Suprapubic skin (tissue), 4 donors: ENCODE measurements at places on chromosomes 3 and 15.

DNA sequence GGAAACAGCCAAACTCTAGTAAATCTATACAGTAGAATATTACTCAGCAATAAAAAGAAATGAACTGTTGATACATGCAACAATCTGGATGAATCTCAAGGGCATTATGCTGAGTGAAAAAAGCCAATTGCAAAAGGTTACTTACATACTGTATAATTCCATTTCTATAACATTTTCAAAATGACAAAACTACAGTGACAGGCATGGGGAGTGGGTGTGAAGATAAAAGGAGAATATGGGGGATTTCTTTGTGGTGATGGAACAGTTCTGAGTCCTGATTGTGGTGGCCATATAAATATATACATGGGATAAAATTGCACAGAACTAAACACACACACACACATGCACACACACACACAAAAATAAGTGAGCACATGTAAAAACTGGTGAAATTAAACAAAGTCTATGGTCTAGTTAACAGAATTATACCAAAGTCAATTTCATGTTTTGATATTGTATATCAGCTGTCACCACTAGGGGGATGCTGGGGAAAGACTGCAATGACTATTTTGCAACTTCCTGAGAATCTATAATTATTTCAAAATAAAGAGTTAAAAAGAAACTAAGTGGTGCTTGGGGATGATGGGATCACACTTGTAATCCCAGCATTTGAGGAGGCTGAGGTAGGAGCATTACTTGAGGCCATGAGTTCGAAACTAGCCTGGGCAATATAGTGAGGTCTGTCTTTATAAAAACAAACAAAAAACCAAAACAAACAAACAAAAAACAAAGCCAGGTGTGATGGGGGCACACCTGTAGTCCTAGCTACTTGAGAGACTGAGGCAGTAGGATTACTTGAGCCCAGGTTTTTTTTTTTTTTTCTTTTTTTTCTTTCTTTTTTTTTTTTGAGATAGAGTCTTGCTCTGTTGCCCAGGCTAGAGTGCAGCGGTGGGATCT is 66.0 kb downstream of the SPTSSB start:
- DNase-seq: no peak

DNA sequence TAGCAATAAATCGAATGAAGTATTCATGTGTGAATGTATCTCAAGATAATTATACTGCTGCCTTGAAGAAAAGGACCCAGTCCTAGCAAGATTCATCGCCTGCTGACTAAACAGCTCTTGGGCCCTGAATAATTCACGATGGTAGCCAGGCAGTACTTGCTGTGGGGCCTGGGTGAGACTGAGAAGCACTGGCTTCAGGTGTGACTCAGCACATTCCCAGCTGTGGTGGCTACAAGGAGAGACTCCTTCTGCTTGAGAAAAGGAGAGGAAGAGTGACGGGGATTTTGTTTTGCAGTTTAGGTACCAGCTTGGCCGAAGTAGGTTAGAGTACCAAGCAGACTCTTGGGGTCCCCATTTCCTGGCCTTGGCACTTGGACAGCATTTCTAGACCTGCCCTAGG is 47.6 kb upstream of the CD200R1L start:
- DNase-seq: no peak

DNA sequence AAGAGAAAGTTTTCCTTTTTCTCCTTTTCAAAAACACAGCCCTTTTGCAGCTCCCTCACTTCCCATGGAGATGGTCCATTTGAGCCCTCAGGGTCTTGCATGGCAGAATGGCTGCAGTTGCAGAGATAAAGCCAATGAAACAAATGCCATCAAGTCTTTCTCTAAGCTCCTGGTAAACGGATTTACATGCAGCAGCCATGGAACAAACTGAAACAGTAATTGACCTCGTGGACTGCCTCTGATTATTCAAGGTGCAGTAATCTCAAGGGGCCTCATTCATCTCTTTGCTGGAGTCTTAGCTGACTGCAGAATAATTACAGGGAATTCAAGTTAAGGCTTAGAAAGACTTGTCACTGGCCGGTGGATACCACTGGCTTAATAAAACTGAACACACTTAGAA is 125.1 kb downstream of the SQOR start:
- DNase-seq: no peak

- DNase-seq: no peak
Observed at GRCh38 chr15:40764629-40765103, 798 bp downstream of the GCHFR start.

DNA sequence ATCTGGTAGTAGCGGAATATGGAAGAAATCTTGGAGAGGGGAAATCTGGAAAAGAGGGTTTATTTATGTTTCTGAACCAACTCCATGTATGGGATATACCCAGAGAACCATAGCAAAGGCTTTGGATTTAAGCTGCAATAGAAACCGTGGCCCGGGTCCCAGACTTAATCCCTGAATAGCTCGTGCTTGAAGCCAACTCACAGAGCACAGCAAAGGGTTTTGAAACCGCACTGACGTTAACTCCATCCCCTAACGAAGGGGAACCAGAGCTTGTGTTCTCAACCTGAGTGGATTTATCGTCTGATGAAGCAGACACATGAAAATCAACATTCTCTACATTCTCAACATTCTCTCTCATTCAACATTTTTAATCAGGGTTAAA is 154.6 kb downstream of the APBA2 start:
- peak; percentile 63 for DNase-seq

GRCh38 chr3:126377211-126377610 is 17.5 kb upstream of the CFAP100 start:
- DNase-seq: peak; percentile 20

DNA sequence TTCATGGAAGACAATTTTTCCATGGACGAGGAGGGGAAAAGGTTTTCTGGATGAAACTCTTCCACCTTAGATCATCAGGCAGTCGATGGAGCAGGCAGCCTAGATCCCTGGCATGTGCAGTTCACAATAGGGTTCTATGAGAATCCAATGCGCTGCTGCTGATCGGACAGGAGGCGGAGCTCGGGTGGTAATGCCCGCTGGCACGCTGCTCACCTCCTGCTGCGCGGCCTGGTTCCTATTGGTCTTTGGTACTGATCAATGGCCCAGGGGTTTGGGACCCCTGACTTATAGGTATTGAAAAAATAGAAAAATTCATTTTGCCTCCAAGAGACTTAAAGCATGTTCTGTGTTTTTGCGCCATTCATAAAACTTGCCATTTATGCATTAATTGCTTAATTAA is 793.9 kb upstream of the NR2F2 start:
- no peak for DNase-seq

DNA sequence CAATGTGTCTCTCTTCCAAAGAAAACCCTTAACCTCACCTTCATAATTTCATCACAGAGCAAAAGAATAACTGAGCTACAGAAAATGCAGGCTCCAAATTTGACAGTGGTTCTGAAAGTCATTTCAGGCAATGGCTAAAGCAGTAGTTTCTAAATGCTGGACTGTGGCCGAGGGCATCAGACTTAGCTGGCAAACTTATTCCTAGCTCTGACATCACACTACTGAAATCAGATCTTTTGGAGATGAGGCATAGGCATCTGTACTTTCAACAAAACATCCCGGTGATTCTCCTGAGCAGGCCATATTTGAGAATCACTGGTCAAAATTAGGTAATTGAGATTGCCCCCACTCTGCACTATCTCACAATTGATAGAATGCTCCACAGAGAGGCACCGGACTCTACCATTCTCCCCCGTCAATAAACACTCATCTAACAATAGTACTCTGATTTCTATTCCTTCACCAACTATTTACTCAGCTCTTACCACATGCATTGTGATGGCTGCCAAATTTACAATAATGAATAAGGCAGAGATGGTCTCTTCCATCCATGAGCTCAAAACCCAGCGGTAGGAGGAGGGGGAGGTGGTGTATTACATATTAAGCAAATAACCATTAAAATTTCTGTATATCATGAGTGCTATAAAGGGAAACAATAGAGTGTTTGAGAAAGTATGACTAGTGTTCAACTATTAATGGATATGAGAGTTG is 57.3 kb upstream of the SPRED1 start:
- DNase-seq: no peak

DNA sequence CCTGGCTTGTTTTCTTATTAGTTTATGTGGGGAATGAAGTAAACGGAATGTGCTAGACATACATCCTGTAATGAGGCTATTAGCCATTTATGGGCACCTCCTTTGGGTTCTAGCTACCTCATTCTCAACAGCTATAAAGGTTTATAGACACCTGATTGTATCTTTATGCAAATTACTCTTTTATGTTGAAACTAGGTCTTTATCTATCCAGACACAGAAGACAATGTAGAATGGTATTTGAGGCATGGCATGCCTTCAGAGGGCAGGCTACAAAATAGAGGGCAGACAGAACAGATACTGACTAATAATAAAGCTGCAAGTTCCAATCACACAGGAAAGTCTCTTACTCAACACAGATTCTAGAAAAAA is 27.1 kb downstream of the TBC1D2B start:
- no peak for DNase-seq

- DNase-seq: no peak
Observed at GRCh38 chr3:15486020-15486419, 35.5 kb downstream of the COLQ start.

DNA sequence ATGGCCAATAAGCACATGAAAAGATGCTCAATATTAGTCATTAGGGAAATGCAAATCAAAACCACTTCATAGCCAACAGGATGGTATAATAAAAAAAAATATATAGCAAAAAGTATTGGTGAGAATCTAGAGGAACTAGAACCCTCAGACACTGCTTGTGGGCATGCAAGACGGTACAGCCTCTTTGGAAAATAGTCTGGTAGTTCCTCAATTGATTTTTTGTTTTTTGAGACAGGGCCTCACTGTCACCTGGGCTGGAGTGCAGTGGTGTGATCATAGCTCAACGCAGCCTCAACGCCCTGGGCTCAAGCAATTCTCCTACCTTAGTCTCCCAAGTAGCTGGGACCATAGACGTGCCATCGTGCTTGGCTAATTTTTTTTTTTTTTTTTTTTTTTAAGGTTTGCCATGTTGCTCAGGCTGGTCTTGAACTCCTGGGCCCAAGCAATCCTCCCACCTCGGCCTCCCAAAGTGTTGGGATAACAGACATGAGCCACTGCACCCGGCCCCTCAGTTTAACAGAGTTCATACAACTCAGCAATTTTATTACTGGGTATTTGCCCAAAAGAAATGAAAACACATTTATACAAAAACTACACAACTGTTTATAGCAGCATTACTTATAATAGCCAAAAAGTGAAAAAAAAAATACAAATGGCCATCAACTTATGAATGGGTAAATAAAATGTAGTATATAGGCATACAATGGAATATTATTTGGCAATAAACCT is 5.1 kb downstream of the PRC1 start:
- DNase-seq: no peak

GRCh38 chr3:24272875-24273274 is 221.8 kb downstream of the THRB start:
- DNase-seq: no peak

- no peak for DNase-seq
Observed at GRCh38 chr3:4748701-4749378, 230.4 kb upstream of the BHLHE40 start.

- DNase-seq: no peak
Observed at GRCh38 chr3:110711130-110711832, 360.3 kb upstream of the NECTIN3 start.

DNA sequence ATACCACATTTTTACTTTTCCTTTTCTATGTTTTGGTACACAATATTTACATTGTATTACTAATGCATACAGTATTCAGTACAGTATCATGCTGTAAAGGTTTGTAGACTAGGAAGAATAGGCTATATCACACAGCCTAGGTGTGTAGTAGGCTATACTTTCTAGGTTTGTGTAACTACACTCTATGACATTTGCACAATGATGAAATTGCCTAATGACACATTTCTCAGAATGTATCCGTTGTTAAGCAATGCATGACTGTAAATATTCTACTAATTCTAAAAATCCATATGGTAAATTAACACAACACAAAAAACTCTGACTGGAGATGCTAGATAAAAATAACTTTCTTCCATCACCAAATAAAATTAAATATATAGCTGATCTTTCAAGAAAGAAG is 16.2 kb downstream of the NEDD4 start:
- DNase-seq: no peak

DNA sequence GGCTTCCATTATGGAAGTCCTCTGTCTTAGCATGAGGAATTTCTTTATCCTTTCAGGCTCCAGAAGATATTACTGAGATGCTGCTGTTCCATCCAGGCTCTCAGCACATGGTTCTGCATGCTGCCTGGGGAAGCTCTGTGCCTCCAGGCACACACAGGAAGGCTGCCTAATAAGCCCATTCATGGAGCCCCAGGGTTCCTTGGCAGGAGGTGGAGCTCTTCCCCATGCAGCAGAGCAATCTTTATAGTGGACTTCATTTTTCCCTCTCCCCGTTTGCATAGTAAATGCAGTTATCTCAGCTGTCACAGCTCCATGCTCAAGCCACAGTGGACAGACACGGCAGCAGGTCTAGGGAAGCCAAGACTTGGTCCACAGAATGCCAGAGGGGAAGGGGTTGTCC is 57.6 kb downstream of the BOC start:
- DNase-seq: no peak

- no peak for DNase-seq
Observed at GRCh38 chr3:138908846-138909245, 38.1 kb downstream of the FOXL2 start.

DNA sequence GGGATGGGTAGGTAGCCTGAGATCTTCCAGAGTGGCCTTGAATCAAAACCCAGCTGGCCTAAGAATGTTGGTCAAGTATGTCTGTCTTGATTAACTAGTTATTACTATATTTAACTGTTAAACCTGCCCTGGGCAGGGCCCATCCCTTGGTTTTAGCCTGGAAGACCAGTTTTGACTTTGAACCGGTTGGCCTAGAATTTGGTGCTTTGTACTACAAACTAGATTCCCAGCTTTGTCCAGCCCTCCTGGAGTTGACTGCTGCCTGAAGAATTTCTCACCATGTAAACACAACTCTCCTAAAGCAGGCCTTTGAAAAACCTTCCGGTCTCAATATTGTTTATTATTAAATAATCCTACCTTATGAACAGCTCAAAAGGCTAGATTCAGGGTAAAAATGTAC is 16.0 kb downstream of the C15orf62 start:
- no peak for DNase-seq

DNA sequence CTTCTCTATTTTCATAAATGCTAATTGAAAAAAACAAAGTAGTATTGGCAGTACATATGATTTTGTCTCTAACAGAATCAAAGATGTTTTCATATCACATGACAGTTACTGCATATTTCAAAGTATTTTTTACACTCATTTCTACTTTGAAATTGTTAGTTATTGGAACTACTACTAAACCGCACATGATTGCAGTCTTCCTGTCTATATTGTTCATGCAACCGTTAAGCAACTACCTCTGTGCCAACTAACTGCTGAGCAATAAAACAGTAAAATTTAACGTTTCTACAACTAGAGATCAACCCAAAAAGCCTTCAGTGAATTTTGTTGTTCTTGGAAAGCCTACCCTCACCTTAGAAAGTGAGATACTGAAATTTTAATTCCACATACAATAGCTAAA is 64.2 kb downstream of the DMXL2 start:
- no peak for DNase-seq

GRCh38 chr3:183937601-183938286 is 53.1 kb upstream of the PARL start:
- no peak for DNase-seq

DNA sequence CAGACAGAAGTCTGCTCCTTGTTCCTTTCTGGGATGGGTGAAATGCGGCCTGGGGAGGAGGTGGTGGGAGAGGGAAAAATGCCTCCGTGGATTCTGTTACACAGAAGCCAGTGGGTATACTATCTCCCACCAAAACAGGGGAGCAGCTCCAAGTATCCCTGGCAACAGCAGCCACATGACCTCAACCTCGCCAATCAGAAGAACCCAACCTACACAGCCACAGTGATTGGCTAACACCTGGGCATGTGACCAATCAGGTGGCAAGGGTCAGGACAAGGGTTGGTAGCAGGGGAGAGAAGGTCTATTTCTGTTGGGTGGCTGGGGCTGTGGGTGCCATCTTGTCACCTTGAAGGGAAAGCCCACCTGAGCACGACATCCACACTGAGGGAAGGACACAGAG is 9.1 kb upstream of the ACAD9 start:
- no peak for DNase-seq
